Cardiac muscle cell (in vitro differentiated cells and primary cell): ENCODE measurements at places on chromosomes 7 and 10. TPM values are rescaled to one million over a fixed set of nuclear protein-coding genes. Genes with fewer than 3 reads are reported as not detected.

GLI3 gene
- polyA plus RNA-seq: 27.9 and 29.8 TPM in 2 replicates

TFPI2 gene
- polyA plus RNA-seq: 12.6 and 20.1 TPM in 2 replicates

NUTM2A gene
- polyA plus RNA-seq: 0.11 and 0.13 TPM in 2 replicates

HNRNPH3 gene
- 182 and 249 TPM in 2 replicates for polyA plus RNA-seq

SPDYE1 gene
- 1.6 and 1.7 TPM in 2 replicates for polyA plus RNA-seq

ELN gene
- 0.54 TPM in 1 of 2 replicates, not detected in the other for polyA plus RNA-seq
